Non-pigmented ciliary epithelial cell (primary cell): ENCODE measurements at places on chromosomes 12 and 14.
A peak's percentile ranks its signal among the peaks of the same experiment; 100 is the strongest.

DNA sequence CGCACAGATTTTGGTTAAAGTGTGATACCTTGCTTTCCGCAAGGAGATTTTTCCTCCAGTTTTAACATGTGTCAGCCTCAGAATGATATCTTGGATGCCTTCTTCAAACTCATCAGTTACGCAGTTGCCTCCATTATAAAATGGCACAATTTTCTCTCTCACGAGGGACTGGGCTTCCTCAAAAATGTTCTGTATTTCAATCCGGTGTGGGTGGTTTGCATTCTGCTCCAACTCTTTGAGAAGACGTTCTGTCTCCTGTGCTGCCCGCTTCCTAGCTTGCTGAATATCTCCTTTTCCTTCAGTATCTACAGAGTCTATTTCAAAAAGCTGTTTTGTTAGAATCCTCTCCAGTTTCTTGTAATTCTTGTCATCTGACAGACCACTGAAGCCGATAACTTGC lies 1.8 kb downstream of the BAG5 start:
- DNase-seq = no peak

DNA sequence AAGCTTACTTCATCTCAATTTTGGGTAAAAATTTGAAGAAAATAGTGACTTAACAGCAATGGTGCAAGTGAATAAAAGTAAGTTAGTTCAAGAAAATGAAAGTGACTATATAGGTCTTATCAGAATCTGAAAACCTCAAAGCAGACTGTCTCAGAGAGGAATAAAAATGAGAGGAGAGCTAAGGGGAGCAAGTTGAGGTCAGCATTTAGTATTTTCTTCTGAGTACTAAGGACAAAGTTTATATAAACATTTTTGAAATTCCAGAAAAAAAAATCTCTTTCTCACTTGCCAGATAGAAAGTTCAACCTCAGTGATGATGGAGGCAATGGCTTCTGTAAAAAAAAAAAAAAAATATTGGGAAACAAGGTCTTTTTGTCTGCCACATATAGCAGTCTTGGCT lies 414.1 kb downstream of the NPAS3 start:
- no peak for DNase-seq

GRCh38 chr12:46904406-46905238 lies 78.8 kb upstream of the SLC38A4 start:
- no peak for DNase-seq

DNA sequence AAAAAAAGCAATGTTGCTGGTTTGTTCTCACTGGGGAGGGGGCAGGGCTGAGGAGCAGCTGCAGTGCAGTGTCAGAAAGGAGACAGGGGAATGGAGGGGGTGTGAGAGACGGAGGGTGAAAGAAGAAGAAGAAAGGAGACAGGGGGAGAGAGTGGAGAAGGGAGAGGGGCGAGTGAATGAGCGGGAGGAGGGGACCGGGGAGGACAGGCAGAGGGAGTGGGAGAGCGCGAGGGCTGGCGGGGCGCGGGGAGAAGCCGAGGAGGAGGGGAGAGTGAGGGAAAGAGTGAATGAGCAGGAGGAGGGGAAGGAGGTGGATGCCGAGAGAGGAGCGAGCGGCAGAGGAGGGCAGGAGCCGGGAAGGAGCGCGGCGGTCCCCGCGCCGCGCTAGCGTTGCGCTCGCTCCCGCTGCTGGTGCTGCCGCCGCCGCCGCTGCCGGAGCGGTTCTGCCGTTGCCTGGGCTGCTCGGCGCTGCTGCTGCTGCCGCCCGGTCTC lies at the start of gene NOVA1:
Gene NOVA1 (minus strand): TSS at position 445 of the 492 bp plus-strand sequence. CDS start 597 bp downstream, outside the sequence.
- no peak for DNase-seq

DNA sequence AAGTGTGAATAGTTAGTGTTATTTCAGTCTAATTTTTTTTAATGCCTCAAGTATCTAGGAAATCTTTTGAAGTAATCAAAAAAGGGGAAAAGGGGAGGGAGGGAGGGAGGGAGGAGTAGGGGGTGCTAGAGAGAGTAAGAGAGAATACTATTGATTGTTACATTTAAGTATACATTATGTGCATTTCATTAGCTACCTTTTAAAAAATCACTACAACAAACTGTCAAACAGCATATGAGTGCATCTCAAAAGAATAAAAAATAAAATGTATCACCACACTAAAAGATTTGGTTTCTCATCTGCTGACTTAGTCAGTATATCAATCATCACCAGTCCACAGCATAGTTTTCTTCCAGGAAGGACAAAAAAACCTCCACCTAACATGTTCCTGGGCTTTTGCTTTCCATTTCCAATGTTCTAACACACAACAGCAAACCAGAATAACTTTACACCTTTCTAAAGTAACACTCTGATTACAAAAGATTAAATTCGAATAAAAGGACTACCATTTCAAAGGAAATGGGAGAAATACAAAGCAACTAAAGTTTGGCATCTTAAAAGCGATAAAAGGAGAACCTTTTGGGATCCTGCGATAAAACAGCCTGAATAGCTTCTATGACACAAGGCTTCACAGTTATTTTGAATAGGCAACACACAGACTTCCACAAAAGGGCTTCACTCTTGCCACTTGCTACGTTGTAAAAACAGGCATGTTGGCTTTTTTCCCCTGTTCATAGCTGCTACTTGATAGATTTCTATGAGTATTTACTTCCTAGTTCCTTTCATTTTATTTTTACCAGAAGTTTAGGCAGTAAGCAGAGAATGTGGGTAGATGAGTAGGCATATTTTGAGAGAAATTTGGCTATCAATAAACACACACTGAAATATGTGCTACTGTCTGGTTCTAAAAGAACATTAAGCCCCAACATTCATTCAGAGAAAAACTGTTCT lies 160.9 kb downstream of the EPS8 start:
- no peak for DNase-seq

DNA sequence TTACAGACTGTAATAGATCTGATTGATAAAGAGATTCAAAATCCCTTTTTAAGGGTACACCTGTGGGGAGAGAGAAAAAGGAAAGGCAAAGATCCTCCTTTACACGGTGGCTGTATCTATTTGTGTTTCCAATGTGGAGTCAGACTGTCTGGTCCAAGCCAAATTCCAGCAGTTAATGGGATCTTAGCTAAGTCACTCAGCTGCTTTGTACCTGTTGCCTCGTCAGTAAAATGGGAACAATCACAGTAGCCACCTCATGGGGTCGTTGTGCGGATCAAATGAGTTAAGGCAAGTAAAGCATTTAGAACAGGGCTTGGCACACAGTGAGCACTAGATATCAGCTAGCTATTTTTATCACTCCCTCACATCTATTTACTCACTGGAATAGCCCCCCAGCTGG lies 46.9 kb downstream of the EFCAB11 start:
- no peak for DNase-seq

- no peak for DNase-seq
These were observed 77.6 kb upstream of the NID2 start for GRCh38 chr14:52146504-52146903.

DNA sequence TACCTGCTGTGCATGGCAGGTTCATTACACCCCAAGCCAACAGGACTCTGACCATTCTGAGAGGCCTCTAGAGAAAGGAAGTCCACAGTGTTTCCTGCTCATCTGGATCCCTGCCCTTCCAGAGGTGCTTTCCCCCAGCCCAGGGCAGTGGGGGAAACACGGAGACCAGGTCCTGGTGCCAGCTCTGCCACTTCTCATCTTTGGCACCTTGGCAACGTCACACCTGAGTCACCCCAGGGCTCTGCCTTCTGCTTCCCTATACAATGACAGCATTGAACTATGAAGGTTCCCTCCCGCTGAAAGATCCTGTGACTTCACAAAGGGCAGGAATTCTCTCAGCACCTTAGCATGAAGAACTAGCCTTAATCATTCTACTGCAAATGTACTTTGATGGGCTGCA lies 74.9 kb downstream of the ANO2 start:
- DNase-seq = no peak

GRCh38 chr12:11758510-11759493 lies 109.3 kb downstream of the ETV6 start:
- DNase-seq = no peak

GRCh38 chr14:104794099-104794498 lies 1.4 kb downstream of the AKT1 start:
- no peak for DNase-seq

DNA sequence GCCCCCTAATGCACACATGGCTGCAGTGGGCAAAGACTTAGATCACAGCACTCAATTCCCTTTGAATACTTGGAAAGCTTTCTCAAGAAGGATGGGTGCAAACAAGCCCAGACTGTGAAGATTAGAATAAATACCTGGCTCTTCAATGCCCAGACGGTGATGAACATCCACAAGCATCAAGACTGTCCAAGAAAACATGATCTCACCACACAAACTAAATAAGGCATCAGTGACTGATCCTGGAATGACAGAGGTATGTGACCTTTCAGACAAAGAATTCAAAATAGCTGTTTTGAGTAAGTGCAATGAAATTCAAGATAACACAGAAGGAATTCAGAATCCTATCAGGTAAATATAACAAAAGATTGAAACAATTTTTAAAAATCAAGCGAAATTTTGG lies 43.8 kb upstream of the ZDHHC17 start:
- DNase-seq = peak; percentile 70

GRCh38 chr12:11677093-11677492 lies 27.6 kb downstream of the ETV6 start:
- no peak for DNase-seq

DNA sequence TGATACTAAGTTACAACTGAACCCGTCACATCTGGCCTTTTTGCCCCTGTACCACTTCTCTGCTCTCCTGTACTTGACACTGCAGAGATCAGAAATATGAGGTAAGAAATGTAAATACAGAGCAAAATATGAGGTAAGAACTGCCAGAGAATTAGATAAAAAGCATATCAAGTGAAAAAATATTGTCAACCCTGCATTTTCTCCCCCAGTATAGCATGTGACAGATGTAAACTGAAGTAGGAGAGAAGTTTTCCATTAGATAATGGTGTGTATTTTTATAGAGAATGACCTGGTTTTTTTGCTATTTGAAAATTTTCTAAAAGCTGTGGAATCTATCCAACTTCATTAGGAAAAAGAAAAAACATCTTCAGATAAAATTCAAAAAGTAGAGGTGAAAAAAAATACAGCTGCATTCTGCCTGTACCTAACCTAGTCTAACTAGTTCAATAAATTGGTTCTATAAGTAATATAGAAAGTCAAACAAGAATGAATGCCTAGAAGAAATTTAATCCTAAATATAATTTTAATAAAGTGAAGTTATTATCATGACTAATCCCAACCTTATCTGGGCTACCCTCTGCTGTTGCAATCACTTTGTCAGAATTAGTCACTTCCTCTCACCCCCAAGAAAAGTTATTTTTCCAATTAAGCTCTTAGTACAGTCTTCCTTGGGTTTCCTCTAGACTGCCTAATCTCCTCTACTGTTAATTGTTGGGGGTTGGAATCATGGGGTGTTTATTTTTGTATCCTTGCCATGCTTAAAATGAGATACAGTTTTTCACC lies 210.0 kb downstream of the RASSF9 start:
- peak; percentile 80 for DNase-seq

GRCh38 chr12:8661751-8662150 lies 875 bp downstream of the MFAP5 start:
- DNase-seq = no peak

DNA sequence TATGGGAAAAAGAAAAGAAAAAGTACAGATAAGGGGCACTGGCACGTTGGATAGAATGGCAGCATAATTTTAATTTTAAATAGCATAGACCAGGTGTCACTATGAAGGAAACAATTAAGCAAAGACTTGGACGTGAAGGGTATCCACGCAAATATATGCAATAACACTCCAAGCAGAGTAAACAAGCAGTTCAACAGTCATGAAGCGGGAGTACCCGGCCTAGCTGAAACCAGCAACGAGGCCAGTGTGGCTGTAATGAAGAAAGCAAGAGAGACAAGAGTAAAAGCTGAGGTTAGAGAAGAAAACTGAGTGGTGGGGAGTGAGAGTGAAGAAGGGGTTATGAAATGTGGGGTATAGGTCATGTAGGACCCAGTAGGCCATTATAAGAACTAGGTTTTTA lies 85.4 kb downstream of the BCL2L14 start:
- DNase-seq = no peak

GRCh38 chr12:51851413-51852124 lies 3.1 kb upstream of the FIGNL2 start:
- no peak for DNase-seq

DNA sequence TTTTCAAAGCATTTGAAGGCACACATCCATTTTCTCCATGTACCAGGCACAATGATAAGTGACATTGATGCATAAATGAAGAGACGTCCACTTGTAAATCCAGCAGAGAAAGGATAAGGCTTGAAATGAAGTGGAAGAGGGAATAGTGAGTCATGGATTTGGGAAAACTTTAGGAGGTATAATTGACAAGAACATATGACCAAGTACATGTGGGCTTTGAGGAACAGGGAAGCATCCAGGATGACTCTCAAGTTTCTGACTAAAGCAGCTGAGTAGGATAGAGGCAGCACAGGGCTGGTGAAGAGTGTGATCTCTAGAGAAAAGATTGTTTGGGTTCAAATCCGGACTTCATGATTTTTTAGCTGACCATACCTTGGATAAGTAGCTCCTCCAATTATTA lies 43.6 kb upstream of the SYT1 start:
- no peak for DNase-seq

DNA sequence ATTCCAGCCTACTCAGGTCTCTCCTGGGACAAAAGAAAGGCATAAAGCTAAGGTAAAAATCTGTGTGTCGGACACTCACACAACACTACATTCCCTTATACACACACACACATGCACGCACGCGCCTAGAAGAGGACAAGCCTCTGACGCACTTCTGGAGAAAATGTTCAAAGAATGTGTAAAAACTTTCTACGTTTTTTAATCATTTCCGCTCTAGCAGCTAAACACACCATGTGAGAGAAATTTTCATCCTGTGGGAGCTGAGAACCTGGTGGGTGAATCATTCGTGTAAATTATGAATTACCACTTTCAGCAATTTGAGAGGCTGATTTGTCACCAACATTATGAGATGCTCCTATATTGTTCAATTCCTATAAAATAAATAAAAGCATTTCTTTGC lies 494.5 kb downstream of the TMEM132D start:
- DNase-seq = no peak

GRCh38 chr14:86619726-86620125 lies 1089.8 kb downstream of the FLRT2 start:
- no peak for DNase-seq

GRCh38 chr12:94218233-94218632 lies 69.9 kb downstream of the PLXNC1 start:
- DNase-seq = no peak

DNA sequence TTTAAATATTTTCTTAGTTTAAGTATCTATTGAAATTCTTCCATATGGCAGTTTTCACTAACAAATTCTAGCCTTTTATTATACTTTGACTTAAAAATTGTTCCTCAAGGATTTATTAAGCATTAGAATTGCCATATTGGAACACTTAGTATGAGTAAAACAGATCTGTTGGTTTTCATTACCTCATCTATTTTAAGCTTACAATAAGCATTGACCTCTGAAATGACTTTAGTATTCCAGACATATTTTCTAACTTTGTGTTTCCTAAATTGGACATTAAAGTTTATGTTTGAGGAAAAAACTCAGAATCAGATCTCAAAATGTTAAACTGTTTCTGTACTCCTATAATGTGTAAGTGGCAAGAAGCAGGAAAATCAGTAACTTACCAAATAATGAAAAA lies 48.4 kb downstream of the CSRP2 start:
- DNase-seq = no peak

GRCh38 chr14:23663127-23663526 lies 27.0 kb downstream of the DHRS2 start:
- DNase-seq = no peak
